ENCODE measurements at places on chromosomes 11 and 22.

DNA sequence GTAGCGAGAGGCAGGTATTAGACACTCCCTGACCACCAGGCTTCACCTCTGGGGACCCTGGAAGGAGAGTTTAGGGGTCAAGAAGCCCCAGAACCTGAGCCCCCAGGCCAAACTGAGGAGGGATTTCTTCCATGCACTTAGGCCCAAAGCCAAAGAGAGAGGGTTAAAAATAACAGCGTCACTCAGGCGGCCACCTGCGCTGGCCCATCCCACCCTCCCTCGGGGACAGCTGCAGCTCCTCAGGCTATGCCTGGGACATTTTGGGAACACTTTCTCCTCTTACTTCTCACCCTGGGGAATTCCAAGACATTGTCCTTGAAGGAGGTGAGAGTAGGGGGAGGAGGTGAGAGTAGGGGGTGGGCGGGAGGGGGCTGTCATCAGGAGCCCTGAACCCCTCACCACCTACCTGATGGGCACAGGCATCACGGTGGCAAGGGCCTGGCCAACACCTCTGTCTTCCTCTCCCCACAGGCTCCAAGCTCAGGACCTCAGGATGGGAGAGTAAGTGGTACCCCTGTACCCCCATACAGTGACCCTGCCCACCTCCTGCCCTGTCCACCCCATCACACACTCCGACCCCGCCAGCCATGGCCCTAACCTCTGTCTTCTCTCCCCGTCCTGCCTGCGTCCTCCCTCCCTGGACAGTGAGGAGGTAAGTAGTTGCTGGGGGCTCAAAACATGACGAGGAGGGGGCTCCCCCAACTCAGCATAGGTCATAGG lies 583 bp downstream of the TNNI2 start:
- DNase-seq: no peak

- DNase-seq: no peak
Observed at GRCh38 chr22:32926600-32926999, 125.1 kb downstream of the TIMP3 start.

GRCh38 chr11:61512435-61512834 lies 3.9 kb downstream of the LRRC10B start:
- no peak for DNase-seq

DNA sequence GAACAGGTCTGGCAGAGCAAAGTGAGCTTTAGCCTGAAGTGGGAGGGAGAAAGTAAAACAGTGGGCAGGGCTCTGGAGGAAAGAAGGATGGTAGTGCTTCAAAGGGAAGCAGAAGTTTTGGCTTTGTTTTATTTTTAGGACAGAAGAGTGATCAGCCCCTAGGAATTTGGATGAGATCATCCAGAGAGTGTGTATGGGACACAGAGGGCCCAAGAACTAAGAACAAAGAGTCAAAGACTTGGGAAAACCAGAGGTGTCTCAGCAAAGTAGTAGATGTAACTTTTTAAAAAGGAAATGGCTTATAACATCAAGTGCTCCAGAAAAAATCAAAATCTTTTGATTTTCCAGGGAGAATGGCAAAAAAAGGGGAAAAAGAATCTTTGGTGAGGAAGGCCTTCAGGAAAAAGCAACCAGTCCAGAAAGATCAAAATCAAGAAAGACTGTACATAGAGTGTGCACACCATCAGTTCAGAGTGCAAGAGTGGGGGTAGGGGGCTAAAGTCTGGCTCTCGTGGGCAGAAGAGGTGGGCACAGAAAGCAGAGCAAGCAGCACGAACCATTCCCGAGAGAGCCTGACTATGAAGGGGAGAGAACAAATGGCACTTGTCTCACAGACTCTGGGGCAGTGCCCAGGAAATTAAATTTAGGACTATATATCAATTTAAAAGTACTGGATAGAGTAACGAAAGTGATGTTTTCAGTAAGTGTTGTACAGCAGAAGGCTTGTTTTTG lies 30.0 kb downstream of the MAPK1 start:
- peak; percentile 79 for DNase-seq

- no peak for DNase-seq
Observed at GRCh38 chr11:77211040-77211451, 83.0 kb downstream of the MYO7A start.

DNA sequence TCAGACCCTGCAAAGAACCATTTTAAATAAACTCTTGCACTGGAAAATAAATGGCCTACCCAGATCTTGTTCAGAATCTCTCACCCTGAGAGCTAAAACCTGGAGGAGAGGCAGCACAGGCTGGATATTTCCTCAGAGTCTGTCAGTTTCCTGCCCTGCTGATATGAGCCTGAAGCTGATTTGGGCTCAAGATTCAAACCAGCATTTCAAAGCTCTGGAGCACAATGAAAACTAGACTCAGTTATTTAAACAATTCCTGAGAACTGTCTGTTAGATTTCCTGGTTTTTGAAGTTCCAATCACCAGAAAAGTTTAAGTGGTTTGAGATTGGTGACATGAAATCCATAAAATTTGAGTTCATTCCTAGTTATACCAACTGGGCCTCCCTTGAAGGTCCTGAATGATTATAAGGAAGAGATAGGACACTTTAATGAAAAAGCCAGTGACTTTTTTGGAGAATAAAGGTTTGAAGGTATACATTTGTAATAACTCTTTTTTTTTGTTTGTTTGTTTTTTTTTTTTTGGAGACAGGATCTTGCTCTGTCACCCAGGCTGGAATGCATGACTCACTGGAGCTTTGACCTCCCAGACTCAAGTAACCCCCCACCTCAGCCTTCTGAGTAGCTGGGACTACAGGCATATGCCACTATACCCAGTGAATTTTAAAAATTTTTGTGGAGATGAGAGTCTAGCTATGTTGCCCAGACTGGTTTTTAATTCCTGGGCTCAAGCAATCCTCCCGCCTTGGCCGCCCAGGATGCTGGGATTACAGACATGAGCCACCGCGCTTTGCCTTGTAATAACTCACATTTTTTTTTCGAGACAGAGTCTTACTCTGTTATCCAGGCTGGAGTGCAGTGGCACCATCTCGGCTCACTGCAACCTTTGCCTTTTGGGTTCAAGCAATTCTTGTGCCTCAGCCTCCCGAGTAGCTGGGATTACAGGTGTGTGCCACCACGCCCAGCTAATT lies 8.0 kb upstream of the ESAM start:
- DNase-seq: no peak

DNA sequence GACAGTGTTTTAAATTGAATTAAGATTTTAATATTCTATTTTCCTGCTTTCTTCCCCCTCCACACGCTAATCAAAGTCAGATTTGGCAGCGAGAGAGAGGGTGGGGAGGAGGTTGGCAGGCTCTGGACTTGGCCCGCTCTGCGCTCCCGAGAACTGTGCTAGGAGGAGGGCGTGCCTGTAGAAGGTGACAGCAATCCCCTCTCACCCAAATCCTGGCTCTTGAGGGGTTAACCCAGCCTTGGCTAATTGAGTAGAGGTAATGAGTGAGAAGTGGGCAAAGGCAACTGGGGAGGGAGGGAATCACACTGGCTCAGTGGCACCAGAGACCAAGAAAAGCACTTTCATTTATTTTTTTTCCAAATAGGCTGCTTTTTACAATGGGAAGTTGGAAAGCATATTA lies 42.2 kb downstream of the BUD13 start:
- DNase-seq: no peak

All from HS-5 (cell line).